Aorta (tissue), 5 donors: ENCODE measurements at places on chromosomes 2 and 18.

DNA sequence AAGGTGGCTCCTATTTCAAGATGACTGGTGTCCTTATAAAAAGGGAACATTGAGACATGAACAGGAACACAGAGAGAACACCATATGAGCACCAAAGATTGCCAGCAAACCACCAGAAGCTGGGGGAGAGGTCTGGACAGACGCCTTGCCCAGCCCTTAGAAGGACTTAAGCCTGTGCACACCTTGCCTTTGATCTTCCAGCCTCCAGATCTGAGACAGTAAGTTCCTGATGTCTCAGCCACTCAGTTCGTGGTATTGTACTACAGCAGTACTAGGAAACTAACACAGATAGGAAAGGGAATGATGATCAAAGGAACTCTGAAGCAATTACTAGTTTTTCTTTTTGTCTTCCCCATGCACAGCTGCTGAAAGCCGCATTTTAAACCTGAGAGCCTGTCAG is 137.3 kb upstream of the FHL2 start:
- DNase-seq: no peak

DNA sequence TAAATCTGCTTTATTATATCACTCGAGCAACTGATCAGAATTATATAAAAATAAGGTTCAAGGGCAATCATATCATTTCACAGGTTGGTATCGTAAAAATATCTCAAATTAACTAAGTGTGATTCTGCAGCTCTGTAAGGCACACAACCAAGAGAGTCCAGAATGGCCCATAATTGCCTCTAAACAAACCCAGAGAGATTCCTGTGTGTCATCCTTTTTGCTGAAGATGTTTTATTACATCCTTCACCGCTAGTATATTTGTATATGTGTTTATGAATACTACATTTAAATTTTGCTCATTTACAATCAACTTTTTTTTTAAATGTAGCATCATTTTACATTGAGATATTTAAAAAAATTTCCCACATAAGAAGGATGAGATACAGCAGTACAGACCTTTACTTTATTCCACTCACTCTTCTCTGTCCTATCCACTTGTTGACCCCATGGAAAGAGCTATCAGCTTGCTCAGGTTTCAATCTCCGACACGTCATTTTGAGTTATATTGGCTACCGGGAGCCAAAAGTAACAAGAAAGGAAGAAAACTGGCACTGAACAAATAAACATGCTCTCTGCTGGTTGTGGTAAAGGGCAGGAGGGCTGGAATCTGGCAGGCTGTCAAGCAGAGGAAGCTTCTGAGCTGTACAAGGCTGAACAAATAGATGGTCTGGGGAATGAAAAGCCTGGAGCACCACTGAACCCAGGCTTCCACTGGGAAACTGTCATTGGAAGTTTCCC is 23.1 kb downstream of the PLA2R1 start:
- DNase-seq: no peak

DNA sequence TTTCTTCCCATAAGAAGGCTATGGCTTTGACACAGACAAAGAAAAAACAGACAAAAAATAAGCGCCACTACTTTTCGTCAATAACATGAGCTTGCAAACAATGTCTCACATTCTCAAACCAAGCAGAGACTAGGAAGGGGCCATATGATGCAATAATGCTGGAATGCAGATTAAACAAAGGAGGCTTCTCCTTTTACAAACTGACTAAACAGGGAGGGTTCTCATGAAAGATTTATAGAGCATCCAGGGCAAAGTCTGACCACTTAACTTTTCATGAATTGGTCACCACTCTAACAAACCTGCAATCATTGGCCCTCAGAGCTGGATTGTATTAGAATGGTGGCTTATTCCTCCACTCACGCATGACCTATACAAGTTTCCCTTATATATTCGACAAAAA is 663.3 kb upstream of the CHAC2 start:
- no peak for DNase-seq

- no peak for DNase-seq
These were observed 36.8 kb upstream of the TRAPPC8 start for GRCh38 chr18:31979714-31980113.

- DNase-seq: no peak
These were observed 13.9 kb downstream of the FN1 start for GRCh38 chr2:215421859-215422461.

- DNase-seq: no peak
These were observed 293.6 kb upstream of the CCDC68 start for GRCh38 chr18:55252901-55253300.
